NCI-H2029 (cell line): ENCODE measurements at places on chromosomes 12 and 14.

DNA sequence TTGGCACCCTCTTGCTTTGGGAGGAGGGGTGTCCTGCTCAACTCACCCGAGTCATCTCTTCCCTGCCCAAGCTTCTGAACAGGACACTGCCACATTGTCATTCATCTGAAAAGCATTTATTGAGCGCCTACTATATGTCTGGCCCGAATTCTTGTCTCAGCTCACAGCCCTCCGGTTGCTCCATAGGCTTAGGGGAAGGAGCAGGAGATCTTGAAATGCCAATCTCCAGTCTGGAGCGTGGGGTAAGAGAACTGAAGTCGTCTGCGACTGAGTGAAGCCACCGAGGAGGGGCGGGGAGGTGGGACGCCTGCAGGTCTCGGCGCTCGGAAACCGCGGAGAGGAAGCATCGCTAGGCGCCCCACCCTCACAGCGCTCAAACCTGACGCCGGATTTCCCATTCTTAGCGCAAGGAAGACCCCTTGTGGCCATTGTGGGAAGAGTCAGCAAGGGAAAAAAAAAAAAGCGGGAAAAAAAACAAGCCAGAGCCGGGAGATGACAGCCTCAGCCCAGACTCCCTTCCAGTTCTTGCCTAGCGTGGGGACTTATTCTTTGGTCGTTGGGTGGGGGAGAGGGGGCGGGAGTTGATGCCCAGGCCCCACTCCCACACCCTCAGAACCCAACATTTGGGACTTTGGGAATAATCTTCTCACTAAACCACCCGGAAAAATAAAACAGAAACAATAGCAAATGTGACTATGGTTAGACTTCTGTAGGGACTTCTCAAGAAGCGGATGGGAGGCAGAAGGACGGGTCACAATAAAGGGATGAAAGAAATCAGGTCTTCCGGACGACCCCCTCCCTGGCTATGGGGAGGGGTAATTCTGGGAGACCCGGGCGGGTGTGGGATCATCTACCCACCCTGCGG is 28.2 kb upstream of the SMUG1 start:
- DNase-seq: peak; percentile 92

GRCh38 chr12:78145398-78145797 is 314.7 kb downstream of the NAV3 start:
- DNase-seq: no peak

DNA sequence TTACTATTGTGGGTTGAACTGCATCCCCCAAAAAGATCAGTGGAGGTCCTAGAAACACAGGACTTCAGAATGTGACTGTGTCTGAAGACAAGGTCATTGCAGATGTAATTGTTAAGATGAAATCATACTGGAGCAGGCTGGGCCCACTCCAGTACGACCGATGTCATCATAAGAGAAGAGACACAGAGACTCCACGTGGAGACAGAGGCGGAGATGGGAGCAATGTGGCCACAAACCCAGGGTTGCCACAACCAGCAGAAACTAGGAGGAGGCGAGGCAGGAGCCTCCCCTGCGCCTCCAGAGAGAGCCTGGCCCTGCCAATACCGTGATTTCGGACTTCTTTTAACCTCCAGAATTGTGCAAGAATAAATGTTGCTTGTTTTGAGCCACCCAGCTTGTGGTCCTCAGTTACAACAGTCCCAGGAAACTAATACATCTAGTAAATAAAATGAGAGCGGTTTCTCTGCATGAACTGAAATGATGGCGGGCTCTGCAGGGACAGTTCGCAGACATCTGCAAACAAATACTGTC is 25.7 kb upstream of the FZD10 start:
- DNase-seq: no peak

- no peak for DNase-seq
Measured at GRCh38 chr14:53881161-53881871, 75.3 kb downstream of the BMP4 start.

DNA sequence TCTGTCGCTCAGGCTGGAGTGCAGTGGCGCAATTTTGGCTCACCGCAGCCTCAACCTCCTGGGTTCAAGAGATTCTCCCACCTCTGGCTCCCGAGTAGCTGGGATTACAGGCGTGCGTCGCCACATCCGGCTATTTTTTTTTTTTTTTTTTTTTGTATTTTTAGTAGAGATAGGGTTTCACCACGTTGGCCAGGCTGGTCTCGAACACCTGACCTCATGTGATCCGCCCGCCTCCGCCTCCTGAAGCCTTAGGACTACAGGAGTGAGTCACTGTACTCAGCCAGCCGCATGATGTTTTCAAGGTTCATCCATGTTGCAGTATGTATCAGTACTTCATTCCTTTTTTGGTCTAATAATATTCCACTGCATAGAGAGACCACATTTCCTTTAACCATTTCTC is 2.4 kb upstream of the RNF34 start:
- no peak for DNase-seq
